ENCODE measurements at places on chromosomes 5 and 9.

GRCh38 chr5:107887166-107887943, 216.6 kb upstream of the EFNA5 start:
- DNase-seq = no peak

GRCh38 chr9:105950448-105950847, 256.1 kb downstream of the TMEM38B start:
- DNase-seq = no peak

DNA sequence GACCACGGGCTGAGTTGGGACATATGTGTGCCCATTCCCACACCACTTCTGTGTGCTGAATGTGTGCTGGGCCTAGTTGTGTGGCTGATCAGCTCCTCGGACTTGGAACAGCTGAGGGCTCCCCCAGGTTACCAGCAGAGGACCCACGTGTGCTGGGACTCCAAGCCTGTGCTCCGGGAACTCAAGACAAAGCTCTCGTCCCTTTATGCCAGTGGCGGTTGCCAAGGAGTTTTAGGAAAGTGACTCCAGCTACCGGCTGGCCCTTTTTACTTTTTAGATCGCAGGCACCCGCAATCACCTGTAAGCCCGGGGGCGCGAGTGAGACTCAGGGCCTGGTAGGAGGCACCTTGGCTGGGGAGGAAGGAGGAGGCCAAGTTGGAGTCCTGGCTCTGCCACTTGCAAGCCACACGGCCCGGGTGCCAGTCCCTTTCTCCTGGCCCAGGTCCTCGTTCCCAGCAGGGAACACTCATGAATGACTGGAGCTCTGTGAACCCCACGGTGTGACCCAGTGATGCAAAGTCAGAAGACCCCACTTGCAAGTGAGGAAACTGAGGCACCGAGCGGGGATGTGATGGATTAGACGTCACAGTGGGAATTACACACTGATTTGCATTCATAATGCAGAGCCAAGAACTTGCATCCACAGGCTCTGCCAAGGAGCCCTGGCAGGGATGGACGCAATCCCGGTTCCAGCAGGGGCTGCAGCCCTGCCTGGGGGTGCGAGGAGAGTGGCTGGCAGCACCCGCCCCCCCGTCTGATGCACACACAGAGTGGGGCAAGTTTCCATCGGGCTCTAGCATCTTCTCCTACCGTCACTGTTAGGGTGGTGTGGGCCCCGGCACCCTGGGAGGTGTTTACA, 26.9 kb downstream of the CRB2 start:
- DNase-seq = peak; percentile 51

- no peak for DNase-seq
Measured at GRCh38 chr5:83375049-83375745, 96.3 kb upstream of the VCAN start.
